ENCODE measurements at places on chromosomes 2 and 18.

- DNase-seq: no peak
Observed at GRCh38 chr2:8490166-8490721, 191.6 kb upstream of the ID2 start.

GRCh38 chr2:39661826-39662225, 3.9 kb upstream of the TMEM178A start:
- no peak for DNase-seq

DNA sequence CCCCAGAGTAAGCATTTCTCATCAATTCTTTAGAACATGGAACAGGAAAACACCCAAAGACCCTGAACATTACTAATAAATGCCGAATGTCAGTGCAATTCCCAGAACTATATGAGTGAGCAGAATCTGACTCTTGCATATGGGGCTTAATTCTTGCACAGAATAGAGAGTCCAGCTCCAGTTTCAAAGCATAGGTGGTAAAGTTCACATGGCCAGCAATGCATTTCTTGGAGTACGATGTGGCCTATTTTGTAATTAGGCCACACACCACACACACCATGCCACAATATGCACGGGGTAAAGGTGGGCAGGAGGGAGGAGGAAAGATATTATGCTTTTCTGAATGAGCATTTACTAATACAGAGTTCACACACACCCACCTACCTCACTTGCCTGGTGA, 56.5 kb downstream of the PLA2R1 start:
- DNase-seq: no peak

DNA sequence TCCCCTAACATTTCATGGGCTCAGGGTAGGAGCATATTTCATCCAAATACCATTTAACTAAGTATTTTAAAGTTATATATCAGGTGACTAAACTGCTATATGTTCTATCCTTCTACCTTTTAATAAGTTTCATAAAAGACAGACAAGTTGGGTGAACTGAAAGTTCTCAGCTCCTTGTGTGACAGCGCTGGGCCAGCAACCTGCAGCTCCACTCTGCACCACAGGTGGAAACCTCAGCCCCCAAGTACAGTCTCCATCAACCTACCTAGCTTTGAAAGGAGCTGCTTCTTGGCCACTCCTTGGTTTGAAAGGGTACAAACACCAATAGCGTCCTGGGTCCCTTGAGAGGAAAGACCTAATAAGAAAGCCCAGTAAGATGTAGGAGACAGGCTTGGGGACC, 177.9 kb downstream of the PDE1A start:
- DNase-seq: no peak

- DNase-seq: no peak
Observed at GRCh38 chr2:37837628-37838328, 87.3 kb upstream of the RMDN2 start.

DNA sequence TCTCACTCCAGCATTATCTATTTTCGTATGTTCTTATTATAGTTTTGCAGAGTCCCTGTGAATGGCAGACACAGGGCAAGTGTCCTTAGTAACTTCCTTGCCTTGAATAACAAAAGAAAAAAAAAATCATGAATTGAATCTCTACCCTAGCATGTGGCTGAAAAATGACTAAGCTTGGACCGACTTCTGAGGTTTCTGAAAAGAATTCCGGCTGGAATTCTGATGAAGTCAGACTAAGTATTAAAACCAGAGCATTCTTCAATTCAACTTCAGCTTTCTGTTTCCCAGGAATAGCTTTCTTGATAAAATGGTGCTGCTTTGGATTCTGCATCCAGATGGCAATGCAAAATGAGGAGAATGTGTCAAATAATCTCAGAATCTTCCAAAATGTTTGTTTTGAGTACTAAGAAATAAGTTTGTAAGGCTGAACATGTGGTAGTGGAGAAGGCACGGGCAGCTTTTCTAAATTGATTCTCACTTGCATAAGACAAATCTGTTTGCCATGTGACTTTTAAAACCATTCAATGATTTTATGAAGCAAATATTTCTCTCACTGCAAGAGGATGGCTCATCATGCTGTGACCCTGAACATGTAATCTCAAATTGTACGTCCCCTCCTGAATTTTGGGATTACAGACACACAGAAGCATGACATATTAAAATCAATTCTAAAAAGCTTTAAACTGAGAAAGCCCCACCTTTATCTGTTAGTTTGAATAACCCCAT, 1462.8 kb upstream of the LRRTM1 start:
- DNase-seq: no peak

- DNase-seq: no peak
Observed at GRCh38 chr18:4637876-4638275, 182.8 kb upstream of the DLGAP1 start.

DNA sequence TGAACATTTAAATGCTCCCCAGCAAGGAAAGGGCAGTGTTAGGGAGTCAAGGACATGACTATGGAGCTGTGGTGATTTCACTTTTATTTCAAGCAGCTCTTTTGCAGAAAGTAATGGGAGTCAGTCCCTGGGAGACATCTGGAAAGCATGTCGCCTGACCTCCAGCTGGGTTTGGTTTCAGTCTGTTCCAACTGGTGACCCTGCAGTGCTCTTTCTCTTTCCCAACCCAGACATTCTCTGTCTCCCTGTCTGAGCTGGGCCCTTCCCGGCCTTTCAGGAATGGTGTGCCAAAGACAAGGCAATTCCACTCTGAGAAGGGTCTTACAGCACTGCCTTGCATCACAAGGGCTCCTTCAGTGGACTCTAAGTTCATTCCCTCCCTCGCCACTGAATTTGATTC, 323.2 kb downstream of the OSR1 start:
- no peak for DNase-seq

GRCh38 chr18:58429442-58429841, 199.4 kb downstream of the ALPK2 start:
- no peak for DNase-seq

GRCh38 chr2:71784734-71785511, 331.6 kb downstream of the DYSF start:
- peak; percentile 39 for DNase-seq

- DNase-seq: peak; percentile 66
Observed at GRCh38 chr2:64876137-64876647, 113.0 kb upstream of the SLC1A4 start.

All from HS-27A (cell line).